Activated CD4-positive, alpha-beta T cell treated with anti-CD3 and anti-CD28 coated beads, Interleukin-10, Interleukin-2, amounts not matched to agents 100 ng/mL and 50 ng/mL, durations not matched to agents 16 hours and 8 hours (primary cell): ENCODE measurements at places on chromosomes 1 and 21.

GRCh38 chr1:76542359-76542758 lies 324.9 kb upstream of the ST6GALNAC5 start:
- DNase-seq: no peak

- peak; percentile 50 for DNase-seq
Measured at GRCh38 chr1:22053017-22053860, 730 bp downstream of the CDC42 start.

DNA sequence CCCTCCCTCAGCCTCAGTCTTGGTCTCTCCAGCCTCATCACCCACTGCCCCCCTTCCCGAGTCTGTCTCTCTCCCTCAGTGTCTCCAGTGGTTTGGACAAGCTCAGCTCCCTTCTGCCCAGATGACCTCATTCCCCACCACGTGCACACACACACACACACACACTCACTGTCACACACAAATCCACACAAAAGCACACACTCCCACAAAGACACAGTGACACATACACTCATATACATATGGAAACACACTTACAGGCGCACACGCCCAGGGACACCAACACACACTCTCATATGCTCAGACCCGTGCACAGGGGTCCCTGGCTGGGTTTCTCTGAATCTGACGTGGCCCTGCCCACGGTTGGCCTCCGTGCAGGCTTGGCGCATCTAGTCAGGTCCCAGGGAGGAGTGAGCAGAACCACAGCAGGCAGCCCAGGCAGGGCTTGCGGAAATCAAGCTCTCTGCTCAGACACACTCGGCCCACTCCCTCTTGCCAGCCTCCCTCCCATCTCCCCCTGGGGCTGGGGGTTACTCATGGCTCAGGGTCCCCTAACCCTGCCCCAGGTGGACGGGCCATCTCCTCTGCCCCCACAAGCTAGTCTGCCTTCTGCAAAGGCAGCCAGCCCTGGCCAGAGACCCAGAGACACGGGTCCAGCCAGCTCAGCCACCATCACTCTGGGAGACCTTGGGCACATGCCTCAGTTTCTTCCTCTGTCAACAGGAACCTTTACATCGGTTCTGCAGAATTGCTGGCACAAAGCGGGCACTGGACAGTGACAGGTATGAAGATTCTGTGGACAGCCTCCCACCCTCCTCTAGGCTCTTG lies 38.5 kb upstream of the FAM131C start:
- no peak for DNase-seq

GRCh38 chr1:38047603-38048141 lies 1.1 kb upstream of the POU3F1 start:
- no peak for DNase-seq

DNA sequence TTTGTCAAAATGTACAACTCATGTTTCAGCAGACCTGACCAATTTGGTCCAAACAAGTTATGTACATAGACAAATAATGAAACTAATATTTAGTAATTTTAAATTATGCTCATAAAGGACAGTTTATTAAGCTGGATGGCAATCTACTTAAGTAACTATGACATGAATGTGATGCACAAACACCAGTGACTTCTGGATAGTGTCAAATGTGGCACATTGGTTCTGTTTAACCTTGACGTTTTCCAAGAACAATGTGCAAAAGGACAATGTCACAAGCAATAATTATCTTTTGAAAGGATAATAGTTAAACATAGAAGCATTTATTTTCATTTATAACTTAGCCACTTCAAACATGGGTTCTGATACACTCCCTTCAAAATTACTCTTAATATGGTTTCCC lies 80.0 kb downstream of the TRIM33 start:
- DNase-seq: no peak

DNA sequence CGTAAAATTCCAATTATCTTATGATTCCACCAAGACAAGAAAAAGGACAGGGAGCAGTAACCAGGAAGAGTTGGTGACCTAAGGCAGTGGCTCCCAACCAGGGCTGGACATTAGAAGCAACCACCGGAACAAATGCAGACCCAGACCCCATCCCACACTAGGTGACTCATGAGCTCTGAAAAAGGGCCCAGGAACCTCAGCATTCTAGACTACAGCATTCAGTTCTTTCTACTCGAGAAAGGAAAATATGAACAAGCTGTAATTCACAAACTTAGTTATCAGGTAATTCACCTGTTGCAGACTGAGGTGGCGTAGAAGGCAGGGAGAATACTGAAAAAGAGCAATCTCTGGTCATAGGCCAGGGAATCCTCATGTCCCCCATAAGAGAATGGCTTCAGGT lies 138.4 kb upstream of the KRTAP19-8 start:
- no peak for DNase-seq

- DNase-seq: no peak
Measured at GRCh38 chr1:57010511-57010910, 44.7 kb upstream of the C8B start.

DNA sequence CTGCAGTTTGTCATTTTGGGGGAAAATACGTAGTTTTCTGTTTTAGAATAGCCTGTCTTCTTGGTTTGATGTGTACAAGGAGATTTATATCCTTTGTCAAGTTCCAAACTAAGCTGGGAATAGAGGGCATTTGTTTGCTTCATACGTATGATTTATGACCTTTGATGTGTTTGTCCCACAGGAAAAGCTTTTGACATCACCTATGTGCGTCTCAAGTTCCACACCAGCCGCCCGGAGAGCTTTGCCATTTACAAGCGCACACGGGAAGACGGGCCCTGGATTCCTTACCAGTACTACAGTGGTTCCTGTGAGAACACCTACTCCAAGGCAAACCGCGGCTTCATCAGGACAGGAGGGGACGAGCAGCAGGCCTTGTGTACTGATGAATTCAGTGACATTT lies 79.9 kb downstream of the LAMC1 start:
- DNase-seq: no peak

DNA sequence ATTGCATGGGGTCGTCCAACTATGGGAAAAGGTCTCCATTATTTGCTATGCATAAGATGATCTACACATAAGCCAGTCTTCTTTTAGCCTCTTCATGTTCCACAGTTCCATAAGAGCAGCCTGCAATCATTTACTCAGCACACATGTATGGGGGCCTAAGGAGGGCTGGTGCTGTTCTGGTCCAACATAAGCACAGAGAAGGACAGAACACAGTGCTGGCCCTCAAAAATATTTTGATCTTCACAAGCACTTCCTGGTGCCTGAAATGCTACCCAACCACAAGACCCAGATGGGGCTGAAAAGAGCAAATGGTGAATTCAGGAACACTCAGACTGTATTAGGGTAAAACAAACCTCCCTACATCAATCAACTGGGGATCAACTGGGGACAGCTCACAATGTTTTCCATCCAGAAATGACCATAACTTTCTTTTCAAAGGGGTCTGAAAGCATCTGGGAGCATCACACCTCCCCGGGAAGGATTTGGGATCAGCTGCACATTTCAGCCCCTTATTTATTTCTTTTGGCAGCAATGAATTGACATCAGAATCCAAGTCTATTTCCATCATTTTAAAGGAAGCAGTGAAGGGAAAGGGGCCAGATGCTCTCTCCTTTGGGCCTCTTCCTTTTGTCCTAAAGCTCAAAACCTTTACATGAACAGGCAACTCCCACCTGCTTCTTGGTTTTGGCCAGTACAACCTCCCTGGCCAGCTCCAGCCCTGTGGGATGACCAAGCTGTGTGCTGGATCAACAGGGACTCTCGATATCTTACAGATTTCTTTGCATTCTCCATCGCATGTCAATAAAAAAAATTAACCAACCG lies 45.7 kb downstream of the KCNN3 start:
- no peak for DNase-seq

DNA sequence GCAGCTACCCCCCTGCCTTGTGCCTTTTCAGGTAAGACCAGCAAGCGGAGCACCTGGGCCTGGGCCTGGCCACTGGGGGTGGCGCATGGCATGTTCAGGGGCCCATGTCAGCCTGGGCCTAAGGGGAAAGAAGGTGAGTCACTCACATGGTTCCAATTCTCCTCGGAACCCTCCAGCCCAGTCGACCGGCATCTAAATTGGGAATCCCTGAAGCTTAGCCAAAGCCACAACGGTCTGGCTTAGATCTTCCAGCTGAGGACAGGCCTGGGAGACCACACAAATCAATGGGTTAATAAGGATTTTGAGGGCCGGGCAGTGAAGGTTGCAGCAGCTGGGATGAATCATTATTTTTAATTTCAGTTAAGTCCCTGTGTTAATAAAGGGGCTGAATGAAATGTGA lies 145.1 kb upstream of the SMYD2 start:
- DNase-seq: no peak

DNA sequence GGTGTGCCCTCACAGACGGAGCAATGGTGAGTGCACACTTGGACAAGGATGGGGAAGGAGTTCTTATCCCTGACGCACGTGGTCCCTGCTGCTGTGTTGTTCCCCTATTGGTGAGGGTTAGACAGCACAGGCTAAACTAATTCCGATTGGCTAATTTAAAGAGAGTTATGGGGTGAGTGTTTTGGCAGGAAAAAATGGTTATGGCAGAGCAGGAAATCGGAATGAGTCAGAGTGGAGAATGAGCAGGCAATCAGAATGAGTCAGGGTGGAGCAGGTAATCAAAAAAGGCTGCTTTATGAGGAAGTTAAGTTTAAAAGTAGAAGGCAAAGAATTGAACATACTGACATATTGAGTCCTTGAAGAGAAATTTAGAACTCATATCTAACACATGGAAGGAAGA lies 100.5 kb downstream of the NGF start:
- peak; percentile 23 for DNase-seq

DNA sequence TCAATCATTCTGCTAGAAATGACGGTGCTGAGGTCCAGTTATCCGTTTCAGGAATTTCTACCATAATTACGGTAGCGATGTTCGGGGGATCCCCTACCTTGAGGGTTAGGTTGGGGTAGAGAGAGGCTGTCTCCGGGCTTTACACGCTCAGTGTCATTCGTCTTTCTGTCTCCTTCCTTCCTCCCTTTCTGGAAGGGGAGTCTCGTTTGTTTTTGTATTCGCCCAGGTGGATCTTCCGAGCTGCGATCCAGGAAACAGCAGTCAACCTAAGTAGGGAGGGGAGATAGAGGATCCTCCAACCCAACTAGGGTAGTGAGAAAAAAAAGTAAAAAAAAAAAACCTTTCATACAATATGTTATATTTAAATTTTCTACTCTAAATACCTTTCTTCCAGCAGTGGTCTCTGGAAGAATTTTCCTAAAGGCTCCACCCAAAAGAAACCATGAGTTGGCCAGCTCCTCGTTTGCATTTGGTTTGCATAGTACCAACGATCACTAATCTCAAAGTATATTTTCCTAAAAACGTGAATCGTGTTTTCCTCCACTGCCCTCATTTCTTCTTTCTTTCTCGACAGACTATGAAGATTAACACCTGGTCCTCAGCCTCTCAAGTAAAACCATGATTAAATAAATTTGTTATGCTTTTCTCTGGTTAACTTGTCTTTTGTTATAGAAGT lies 611 bp upstream of the PIK3C2B start:
- DNase-seq: no peak

- DNase-seq: no peak
Measured at GRCh38 chr1:214312530-214313051, 31.6 kb downstream of the SMYD2 start.

GRCh38 chr1:209382231-209383100 lies 201.0 kb upstream of the CAMK1G start:
- no peak for DNase-seq

DNA sequence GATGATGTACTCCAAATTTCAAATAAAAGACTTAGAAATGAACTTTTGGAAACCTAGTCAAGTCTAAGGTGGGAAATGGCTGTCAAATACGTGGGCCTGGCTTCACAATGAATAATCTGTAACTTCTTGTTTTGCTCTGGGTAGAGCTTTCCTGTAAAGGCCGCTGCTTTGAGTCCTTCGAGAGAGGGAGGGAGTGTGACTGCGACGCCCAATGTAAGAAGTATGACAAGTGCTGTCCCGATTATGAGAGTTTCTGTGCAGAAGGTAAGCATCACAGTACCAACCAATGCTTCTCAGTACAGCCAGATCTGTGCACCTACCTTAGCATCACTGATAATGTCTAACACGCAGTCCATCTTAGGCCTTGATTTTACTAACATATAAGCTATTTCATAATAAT lies 73.6 kb downstream of the TPR start:
- peak; percentile 44 for DNase-seq
